ENCODE measurements at places on chromosomes 13 and 19.

DNA sequence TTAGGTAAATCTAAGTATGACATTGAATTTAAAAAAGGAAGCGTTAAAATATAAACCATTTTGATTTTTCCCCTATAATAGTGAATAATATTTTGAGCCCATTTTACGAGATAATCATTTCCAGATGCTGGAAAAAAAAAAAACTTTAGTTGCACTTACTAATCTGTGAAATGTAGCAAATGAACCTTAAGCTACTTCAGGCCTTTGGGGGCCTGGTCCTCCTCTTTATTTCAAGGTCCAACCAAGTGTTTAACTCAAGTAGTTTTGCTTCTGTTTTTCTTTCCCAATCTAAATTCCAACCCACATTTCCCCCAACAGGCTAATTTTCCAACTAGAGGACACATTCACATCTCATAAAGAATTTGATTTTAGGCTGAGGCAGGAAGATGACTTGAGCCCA is 101.2 kb downstream of the TNFRSF19 start:
- no peak for DNase-seq

- DNase-seq: peak; percentile 65
Measured at GRCh38 chr19:1104311-1105007, 665 bp downstream of the GPX4 start.

GRCh38 chr19:49863254-49863934 is 4.0 kb downstream of the PNKP start:
- no peak for DNase-seq

DNA sequence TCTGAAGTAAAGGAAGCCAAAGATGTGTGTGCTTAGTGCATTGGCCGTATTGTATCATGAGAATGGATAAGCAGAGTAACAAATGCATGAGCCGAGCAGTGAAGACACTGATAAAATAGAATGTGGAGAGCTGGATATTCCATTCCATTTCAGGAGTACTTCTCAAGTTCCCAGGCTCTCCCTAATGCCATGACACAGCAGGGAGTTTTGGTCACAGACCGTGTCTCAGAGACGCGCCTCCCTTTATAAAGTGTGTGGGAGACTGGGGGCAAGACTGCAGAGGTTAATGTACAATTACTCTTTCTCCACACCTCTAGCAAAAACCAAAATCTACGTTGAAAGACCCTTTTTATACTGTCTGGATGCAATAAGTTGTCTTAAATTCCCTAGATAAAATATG is 575.6 kb downstream of the EFNB2 start:
- DNase-seq: no peak

DNA sequence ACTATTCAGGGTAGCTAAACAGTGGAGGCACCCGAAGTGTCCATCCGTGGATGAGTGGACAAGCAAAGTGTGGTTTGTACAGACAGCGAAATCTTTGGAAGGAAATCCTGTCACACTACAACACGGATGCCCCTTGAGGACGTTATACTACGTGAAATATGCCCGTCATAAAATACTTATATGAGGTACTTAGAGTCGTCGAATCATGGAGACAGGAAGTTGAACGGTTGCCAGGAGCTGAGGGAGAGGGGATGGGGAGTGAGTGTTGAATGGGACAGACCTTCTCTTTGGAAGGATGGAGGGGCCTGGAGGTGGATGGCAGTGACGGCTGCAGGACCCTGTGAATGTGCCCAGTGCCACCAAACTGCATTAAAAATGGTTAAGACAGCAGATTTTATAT is 11.6 kb downstream of the ATP4B start:
- DNase-seq: no peak
